ENCODE measurements at places on chromosomes 11 and 22.

DNA sequence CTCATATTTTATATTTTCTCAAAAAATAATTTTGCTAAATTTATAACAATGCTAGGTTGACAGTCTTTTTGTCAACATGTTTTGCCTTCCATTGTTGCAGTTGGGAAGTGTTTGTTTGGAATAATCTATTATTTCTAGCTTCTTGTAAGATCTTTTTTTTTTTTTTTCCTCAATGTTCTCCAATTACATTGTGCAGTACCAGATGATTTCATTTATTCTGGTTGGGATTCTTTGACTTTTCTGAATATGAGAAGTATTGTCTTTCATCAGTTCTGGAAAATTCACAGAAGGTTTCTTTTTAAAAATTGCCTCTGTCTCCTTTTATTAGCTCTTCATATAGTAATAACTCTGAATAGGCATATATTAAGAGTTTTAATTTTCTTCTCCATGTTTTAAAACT lies 245.4 kb downstream of the DYNC2H1 start:
- no peak for DNase-seq

DNA sequence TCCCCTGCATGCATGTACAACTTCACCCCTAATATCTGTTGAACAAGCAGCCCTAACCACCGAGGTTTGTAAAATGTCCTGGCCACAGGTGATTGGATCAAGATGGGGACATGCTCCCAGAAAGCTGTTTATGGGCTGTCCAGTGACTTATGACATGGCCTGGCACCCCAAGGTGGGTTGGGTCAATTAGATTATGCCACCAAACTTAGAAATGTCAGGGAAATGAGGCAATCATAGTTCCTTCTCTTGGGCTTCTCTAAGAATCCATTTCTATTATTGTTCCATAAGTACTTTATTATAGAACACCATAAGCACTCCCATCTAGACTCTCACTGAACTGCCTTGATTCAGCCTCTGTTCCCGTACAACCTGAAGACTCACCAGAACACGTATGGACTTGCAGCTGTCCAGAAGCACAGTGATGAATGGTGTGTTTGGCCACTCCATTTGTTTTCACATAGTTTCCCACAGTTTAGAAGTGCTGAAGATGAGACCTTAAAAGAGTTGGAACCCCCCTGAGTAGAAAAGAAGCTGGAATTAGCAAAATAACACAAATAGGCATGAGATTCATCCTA lies 45.5 kb upstream of the OLFML1 start:
- no peak for DNase-seq

GRCh38 chr11:114162719-114163123 lies 103.2 kb downstream of the ZBTB16 start:
- DNase-seq, result peak; percentile 100

DNA sequence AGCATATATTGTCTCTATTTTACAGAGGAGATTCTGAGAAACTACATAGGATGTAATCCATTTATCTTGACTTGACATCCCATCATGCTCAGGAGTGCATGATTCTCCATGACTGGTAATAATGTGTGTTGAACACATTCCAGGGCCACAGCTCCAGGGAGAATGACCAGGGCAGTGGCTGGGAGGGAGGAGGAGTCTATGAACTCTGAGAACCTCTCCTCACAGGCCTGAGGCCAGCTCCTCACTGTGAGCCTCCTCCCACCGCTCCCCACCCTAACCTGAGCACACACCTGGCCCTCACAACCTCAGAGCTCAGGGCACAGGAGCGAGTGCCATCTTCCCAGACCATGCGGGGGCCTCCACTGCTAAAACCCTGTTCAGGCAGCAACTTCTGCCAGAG lies 8.0 kb upstream of the ACRV1 start:
- DNase-seq, result no peak

DNA sequence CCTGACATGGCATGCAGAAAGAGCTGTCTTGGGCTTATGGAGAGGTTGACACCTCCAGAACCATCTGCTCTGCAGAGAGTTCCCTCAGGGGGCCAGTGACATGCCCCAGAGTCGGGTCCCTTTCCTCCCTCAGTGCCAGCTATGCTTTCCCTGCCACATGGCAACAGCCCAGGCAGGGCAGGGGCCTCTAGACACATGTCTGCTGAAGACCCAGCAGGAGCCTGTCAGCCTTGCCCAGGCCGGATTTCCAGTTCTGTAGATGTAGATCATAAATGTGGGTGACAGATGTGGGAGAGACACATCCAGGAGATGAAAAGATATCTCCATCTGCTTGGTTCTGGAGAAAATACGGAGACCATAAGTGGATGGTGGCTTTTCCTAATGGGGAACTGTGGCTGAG lies 25.5 kb downstream of the NAV2 start:
- no peak for DNase-seq

- peak; percentile 97 for DNase-seq
Observed at GRCh38 chr22:27474711-27475547, 326.6 kb downstream of the MN1 start.

DNA sequence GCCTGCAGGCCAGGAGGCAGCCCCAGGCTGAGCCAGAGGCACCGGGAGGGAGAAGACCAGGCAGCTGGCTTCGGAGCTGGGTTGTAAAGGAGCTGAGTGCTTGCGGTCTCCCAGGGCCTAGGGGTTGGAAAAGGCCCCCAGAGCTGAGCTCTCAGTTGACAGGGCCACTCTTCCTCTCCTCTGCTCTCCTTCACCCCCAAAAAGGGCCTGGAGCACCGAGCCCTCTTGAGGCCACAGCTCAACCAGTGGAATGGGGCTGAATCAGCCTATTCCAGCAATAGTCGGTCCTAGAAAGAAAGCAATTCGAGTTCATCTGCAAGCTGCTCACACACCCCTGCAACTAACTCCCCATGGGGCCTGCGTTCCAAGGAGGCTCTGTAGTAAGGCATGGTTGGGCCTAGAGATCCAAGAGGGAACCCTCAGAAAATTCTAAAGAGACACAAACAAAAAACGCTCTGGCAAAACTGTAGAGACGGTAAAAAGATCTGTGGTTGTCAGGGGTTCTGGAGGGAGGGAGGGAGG lies 205.0 kb downstream of the BUD13 start:
- no peak for DNase-seq

DNA sequence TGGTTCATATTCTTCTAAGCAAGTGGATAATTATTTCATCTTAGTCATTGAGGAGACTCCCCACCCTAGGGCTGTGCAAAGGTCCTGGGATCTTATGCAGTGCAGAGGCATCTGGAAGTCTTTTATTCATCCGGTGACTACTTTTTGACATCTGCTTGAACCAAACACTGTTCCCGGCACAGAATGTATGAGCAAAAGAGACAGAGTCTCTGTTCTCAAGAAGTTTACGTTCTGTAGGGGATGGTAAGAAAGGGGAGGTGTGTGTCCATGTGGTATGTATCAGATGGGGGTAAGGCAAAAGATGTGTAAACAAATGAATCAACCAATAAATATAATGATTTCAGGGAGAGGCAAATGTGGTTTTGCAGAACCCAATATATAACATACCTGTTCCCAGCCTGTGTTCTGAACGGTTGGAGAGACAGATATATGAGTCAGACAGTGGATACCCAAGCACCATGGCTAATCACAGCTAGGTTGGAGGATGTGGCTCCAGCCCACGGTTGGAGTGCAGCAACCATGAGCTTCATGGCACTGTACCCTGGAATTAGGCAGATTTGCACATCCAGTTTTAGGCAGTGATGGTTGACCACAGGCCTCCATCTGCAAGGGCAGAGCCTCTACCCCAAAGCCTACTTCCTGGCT lies 75.1 kb upstream of the CADM1 start:
- DNase-seq, result no peak

- no peak for DNase-seq
Observed at GRCh38 chr11:13970986-13971385, 8.5 kb downstream of the SPON1 start.

DNA sequence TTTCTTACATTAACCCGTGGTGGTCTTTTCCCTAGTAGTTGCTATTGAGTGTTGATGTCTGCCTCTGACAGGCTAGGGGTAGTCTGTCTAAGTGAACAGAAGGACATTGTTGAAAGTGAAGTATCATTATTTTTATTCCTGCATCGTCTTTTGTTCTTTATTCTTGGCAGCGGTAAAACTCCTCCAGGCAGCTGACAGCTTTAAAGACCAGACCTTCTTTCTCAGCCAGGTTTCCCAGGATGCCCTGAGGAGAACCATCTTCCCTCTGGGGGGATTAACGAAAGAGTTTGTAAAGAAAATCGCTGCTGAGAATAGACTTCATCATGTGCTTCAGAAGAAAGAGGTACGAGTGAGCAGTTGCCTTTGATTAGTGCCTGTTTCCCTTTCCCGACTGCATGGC lies 14.6 kb downstream of the TRMU start:
- DNase-seq, result no peak

GRCh38 chr22:25219948-25220442 lies 556 bp downstream of the CRYBB2 start:
- DNase-seq, result no peak

DNA sequence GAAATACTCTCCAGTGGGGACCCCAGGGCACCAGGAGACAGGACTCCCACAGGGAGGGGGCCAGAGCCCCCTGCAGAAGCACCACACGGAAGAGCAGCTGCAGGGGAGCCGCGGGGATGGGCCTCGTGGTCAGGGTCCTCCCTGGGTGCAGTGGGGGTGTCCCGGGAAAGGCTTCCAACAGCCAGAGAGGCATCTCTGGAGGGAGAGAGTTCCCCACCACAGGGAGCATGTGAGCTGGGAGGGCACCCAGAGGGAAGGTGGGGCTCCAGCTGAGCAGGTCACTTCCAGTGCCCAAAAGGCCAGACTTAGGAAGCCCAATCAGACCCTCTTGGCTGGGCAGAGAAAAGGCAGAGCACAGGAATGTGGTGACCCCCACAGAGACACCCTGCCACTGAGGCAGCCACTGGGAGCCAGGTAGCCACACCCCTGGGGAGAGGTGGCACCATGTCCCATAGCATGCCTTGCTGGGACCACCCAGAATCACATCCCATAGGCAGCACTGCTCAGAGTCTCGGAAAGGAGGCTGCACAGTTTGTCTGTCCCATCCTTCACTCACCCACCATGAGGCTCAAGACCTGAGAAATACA lies 49.9 kb upstream of the LMO1 start:
- no peak for DNase-seq

- DNase-seq, result no peak
Observed at GRCh38 chr11:66116576-66117361, 46.7 kb downstream of the PACS1 start.

- DNase-seq, result no peak
Observed at GRCh38 chr11:76160856-76161255, 45.4 kb downstream of the WNT11 start.

DNA sequence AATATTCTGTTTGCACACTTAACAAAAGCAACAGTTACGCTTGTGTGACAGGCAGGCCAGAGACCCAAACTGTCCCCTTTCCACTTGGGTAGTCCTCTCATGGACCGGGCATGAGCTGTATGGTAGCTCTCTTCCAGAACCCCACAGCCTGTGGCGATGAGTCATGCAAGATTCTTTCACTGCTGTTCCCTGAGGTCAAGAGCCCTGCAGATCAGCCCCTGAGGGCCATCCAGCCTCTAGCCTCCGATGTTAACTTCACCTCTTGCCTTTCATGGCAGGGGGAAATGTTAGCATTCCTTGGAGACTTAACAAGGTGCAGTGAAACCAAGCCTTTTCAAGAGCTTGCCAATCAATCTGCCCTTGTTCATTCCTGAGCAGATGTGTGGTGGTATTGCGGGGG lies 63.2 kb upstream of the DEUP1 start:
- no peak for DNase-seq

DNA sequence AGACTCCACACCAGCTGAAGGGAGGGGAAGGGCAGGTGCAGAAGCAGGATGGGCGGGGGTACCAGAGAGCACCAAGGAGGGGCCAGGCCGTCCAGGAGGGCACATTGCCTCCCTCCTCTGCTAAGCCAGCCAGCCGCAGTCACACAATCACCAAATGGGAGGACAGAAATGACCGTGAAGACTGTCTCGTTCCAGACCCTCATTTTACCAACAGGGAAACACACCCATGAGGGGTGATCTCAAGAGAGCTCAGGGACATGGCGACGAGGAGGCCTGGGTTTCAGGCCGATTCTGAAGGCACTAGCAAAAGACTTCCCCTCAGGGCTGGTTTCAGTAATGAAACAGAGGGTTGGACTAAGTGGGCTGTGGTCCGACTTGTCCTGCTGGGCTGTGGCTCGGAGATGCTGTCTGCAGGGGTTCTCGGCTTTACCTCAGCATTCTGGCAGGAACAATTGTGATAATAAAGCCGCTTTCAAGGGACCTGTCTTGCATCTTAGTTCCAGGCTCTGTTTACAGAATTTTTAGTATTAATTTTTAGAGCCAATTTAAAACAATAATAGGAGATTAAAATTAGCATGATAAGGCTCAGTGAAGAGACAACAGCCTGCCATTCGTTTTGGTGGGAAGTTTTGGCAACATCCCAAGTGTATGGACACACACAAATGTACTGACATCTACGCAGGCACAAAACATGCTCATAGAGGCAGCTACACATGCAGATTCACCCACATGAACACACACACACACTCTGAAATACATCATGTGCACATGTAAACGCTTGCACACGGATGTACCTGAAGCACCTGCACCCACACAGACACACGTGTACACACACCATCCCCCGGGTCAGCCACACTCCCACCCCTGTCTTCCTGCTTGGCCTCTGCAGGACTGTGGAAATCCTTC lies 2.0 kb upstream of the B3GAT1 start:
- no peak for DNase-seq

DNA sequence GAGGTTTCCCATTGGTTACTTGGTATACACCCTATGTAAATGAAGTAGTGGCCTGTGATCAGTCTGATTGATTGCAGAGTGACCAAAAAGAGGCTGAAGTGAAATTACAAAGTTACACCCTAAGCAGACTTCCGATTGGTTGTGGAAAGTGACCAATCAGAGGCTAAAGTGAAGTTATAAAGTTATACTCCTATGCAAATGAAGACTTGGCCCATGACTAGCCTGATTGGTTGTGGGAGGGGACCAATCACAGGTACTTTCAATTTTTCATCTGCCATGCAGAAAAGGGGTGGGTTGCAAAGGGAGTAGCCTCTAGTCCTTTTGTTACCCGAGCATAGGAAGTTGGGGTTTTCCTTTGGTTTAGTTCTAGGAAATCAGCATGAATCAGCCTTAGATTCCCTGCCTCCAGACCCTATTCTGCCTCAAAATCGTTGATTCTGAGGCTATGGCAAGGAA lies 18.1 kb upstream of the CSTF3 start:
- DNase-seq, result peak; percentile 25

DNA sequence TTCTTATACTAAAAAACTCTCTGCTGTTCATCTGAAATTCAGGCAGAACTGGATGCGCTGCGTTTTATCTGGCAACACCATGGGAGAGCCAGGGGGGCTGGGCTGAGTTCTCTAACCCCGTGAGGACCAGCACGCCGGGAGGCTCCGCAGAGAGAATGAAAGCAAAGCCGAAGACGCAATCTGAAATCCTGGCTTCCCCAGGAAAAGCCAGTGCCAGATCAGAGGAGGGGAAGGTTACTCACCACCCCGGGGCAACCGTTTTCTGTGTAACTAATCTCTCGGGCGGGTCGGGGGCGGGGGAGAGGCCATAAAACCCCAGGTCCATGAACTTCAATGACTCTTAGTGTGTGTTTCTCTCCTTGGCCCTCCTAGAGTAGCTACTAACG lies 99.4 kb downstream of the SHANK2 start:
- peak; percentile 4 for DNase-seq

GRCh38 chr22:49244466-49245420 lies 582.9 kb downstream of the BRD1 start:
- DNase-seq, result no peak

- no peak for DNase-seq
Observed at GRCh38 chr22:25728071-25728470, 13.9 kb upstream of the MYO18B start.

Measured in choroid plexus epithelial cell (primary cell).